RPMI8226 (cell line): ENCODE measurements at places on chromosomes 1 and 21.

- DNase-seq = peak; percentile 49
Observed at GRCh38 chr1:172298141-172298540, 122.3 kb upstream of the C1orf105 start.

DNA sequence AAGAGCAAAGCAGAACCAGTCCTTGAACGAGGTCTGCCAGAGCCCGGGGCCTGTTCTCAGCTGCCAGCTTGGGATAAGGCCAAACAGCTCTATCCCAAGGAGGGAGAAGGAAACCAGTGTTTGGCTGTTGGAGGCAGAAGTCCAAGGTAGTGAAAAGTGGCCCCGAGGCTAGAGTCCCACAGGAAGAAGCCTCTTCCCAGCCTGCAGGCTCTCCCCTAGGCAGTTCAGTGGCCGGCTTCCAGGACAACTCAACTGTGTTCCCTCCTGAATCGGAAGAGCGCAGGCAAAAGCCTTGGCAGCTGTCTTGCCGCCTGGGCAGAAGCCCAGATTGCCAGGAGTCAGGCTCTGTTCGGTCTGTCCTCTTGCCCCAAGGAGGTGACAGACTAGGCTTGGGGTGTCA, 19.3 kb downstream of the QSOX1 start:
- no peak for DNase-seq

DNA sequence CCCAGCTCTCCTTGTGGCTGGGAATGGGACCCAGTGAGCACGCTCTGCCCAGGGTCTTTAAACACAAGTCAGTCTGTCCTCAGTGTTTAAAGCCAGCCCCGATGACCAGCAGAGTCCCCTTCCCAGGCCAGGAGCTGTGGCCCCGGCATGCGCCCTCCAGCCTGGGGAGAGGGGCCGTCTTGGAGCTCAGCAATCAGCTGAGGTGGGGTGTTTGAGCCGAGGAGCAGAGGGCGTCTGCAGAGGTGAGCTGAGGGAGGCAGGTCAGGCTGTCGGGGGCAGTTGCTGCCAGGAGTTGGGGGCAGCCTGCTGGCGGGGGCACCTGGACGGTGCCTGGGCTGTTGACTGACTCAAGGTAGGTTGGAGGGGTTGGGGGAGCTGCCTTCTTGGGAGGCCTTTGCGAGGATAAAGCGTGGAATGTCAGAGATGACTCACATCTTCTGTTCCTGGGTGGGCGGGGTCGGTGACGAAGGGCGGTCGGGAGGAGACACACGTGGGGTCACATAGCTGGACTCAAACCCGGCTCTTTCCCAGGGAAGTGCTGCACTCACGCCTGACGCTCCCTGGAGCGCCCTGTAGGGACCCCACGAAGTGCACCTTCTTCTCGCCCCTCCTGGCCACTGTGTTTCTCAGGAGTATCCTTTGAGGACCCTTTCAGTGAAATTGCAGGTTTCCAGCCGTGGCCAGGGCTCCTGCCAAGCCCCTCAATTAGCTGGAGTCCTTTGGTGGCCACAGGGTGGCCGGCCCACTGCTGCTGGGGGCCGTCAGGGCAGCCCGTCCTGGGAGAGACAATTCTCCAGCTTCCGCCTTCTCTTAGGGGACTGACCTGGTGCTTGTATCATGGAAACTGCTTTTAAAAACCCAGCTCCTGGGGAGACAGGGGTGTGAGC, 86.2 kb downstream of the SIK1 start:
- no peak for DNase-seq

DNA sequence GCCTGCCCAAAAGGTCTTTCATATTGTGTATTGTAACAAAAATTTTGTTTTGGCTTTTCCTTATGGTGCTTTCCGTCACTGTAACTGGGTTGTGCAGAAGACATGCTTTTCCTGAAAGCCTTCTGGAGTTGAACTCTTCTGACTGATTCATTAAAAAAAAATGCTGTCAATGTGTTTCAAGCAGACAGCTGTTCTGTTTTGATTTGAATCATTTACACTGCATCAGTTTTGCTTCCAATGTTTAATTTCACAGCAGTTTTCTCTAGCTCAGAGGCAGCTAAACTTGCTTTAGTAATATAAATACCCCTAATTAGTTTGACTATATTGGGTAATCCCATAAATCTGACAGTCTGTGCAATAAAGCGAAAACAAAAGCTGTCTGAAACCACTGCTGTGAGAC, 7.9 kb downstream of the UTP11 start:
- no peak for DNase-seq

- DNase-seq = no peak
Observed at GRCh38 chr1:40732756-40733301, 41.3 kb downstream of the NFYC start.

DNA sequence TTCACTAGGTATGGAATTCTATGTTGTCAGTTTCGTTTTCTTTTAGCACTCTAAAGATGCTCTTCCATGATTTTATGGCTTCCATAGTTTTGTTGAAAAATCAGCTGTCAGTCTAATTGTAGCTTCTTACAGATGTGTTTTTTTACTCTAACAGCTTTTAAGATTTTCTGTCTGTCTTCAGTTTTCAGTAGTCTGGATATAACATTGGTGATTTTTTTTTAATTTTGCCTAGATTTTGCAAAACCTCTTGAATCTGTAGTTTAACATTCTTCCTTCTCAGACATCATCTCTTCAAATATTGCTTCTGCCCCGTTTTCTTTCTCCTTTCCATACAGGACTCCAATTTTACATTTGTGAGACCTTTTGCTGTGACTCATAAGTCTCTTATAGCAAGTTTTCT, 17.9 kb upstream of the DYRK1A start:
- no peak for DNase-seq
